Fibroblast of skin of abdomen (primary cell): ENCODE measurements at places on chromosomes 2 and 18.

- no peak for DNase-seq
These were observed 126.0 kb downstream of the ZNF236 start for GRCh38 chr18:76948345-76948744.

- no peak for DNase-seq
These were observed 68.9 kb upstream of the DNER start for GRCh38 chr2:229783108-229783721.

DNA sequence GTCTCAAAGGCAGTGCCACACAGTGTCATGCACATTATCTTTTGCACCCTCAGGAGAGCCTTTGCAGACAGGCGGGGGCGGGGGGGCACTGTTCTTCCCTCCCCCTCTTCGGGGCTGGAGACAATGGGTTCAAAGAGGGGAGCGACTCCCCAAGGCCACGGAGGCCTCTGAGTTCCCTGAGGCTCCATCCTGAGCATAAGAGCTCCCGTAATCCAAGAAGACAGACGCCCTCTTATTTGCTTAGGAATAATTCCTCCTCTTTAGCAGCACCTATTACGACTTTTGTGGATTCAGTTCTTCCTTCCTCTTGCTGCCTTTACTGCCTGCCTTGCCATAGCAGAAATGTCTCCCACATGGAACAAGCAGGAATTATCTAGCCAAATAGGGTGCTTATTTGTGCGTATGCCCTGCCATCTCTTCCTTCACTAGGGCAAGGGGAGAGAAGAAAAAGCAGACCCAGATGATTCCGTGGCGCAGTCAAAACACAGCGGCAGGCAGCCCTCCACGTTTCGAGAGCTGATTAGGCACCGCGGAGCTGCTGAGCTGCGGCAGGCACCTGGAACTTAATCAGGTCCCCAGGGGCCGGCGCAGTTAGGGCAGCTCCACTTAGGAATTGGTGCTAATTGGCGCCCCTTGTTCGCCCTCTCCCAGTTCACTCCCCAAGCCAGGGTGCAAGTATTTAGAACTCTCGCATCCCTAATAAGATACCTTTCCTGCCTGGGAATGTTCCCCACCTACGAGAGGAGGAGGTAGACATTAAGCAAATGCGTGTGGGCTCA lies 233.4 kb upstream of the MYT1L start:
- no peak for DNase-seq

GRCh38 chr2:120875431-120875830 lies 139.8 kb downstream of the GLI2 start:
- DNase-seq: peak; percentile 44

DNA sequence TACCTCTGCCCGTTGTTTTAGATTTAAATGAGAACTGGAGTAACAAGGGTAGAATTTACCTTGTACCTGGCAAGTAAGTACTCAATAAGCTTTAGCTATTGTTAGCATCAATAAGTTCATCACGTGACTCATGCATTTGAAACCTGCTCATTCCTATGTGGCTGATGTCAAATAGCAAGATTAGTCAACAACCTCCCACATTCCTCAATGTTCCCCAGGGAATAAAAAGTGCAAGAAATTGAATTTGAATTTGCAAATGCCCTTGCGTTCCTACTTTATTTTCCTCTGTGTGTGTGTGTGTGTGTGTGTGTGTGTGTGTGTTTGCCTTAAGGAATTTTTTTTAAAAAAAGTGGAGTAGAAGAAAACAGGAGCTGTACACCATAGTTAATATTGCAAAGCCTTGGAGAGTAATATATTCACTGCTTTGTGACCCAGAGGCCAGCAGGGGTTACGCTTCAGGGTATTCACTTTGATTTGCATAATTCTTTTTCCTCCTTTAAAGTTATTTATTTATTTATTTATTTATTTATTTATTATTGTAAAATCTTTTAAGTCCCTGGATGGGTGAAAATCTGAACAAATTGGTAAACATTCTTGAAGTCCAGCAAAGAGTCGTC lies 43.9 kb upstream of the DNAH7 start:
- peak; percentile 96 for DNase-seq

GRCh38 chr2:41379496-41380221 lies 668.2 kb upstream of the PKDCC start:
- DNase-seq: no peak

GRCh38 chr2:136135921-136136906 lies 18.3 kb upstream of the CXCR4 start:
- DNase-seq: no peak

- DNase-seq: peak; percentile 90
These were observed 647 bp downstream of the CCDC121 start for GRCh38 chr2:27627963-27628766.

DNA sequence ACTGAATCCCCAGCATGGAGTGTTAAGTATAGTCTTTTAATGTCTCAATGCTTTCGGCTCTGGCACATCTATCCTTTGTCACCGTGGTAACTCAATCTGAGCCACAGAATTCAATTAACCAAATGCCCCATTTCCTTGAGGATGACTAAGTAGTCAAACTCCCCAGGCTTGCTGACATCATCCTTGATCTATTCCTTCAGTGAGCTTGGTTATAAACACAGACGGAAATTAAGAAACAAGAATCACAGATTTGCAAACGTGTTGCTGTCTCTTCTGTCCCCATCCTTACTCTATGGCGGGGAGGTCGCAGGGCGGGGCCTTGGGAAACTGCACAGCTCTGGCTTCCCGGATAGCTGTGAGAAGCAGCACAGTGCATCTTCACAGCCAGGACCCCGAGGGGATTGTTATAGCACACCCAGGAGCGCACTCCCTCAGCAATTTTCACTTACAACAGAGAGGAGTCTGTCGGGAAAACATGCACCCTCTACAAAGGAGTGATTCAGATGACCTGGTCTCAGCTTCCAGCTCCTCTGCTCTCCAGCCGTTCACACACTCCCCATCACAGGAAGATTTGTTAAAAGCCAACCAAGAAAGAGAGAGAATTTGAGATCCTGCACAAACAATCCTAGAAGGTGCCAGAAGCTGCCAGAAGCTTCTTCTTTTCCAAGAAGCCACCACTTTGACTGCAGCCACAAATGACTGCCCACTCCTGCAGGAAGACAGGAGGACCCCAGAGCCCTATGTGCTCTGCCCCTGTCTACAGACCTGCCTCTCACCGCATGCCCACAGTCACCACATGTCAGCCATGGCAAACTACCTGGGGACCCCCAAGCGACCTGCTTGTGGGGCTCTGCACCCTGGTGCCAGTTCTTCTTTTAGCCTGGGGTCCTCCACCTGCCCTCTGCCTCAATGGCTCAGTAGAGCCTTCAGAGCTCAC lies 44.9 kb upstream of the YWHAQ start:
- peak; percentile 92 for DNase-seq

- DNase-seq: no peak
These were observed 64.7 kb upstream of the MAPRE2 start for GRCh38 chr18:34976534-34976898.

DNA sequence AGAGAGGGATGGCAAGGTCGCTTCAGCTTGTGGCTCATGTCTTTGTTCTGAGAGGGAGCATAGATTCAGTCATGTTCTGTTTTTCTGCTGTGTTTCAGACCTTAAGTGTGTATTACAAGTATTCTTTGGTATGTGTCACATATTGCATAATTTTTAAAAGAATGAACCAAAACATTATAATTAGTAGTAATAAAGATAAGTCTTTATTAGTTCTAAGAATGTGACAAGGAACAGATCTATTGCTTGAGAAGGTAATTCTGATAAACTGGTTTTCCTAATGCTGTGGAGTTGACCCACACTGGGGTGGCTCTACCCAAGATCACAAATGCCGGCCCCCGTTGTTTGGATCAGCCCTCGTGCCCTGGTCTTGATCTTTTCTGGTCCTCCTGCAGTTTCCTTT lies 124.3 kb upstream of the FOSL2 start:
- DNase-seq: peak; percentile 45

GRCh38 chr2:9071032-9071431 lies 67.5 kb upstream of the MBOAT2 start:
- DNase-seq: peak; percentile 68

DNA sequence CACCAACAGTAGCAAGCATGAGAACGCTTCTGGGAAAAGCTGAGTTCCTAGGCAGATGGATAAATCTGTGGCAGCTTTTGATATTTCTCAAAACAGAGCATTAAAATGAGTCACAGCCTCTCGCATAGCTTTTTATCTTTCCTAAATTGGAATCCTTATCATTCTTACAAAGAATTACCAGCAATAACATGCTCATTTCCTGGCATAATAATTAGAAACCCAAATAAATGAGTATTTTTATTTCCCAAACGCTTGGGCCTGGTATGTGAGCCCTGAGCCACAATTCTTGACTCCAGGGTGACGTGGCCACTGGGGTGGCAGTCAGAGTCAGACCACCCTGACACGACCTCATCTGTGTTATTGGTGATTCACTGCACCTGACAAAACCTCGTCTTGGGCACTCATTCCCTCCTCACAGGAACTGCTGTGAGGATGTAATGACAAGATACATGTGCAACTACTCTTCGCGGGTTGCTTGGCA lies 210.7 kb downstream of the ARL4C start:
- peak; percentile 68 for DNase-seq

DNA sequence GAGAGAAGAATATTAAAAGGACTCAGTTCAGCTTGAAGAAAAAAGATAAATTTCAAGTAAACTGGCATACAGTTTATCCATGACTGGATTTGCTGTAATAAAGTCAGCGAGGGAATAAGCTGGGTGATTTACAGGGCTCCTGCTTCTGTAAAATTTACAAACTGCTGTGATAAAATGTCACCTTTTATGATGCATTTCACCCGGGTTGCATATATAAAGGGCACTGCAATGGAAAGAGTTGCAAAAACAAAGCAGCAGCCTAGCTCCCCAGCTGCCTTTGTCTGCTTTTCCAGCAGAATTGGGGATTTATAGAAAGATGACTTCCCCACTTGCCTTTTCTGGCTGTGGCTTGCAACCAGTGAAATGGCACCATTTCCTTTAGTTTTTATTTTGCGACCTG lies 132.5 kb upstream of the LHCGR start:
- no peak for DNase-seq

DNA sequence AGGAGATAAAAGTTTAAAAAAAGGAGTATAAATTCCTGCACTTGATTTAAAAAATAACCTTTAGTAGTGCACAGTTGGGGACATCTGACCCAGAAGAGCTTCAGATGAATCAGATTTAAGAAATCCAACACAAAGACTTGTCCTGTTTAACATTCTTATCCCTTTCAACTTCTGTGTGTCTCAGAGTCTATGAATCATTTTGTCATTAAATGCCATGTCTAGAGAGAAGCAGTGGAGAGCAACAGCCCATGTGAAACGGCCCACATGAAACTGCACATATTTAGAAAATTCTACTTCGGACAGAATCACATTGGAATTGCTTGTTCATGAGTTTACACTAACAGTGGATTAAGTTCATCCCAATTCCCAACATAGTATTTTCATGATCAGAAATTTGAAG lies 278.6 kb downstream of the SLC8A1 start:
- DNase-seq: peak; percentile 49
